NCI-H1930 (cell line): ENCODE measurements at places on chromosomes 4 and X.

DNA sequence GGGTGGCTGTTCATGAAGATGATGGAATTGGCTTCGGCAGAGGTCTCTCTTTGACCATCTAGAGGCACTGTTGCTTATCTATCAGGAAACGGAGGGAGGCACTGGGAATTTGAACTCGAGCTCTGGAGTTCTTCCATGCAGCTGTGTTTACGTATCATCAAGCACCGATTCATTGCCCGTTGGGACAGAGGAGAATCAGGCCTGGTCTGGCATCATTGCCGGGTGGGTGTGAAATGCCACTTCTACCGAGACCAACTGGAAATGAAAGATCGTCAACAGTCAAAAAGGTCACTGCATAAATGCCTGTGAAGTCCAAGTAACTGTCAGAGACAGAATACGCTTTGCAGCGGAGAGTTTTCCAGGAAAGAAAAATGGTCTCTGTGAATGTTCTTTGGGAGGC, 166.9 kb downstream of the ASMT start:
- no peak for DNase-seq

GRCh38 chr4:173391701-173392100, 7.2 kb downstream of the SCRG1 start:
- DNase-seq, result no peak

GRCh38 chr4:180734753-180735432, 1508.3 kb upstream of the TENM3 start:
- no peak for DNase-seq

DNA sequence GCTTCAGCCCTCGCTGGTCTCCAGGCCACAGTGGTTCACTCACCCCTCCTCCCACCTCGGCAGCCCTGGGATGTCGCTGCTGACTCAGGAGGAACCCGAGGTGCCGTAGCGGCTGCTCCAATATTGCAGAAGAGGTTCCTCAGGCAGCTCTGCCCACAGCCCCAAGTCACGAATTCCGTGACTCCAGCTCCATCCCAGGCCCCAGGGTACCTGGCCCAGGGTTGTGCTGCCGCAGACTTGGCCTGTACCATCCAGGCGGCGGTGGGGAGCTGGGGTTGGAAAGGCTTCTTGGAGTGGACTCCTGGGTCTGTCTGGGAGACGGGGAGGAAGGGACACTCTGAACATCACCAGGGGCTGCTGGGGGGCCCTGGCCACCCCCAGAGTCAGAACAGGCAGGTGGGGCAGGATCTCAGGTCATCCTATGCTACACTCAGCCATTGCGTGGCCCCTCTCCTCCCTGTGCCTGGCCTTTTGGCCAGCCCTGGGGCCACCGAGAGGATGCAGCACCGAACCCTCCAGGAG, 728 bp upstream of the HGFAC start:
- DNase-seq, result no peak

DNA sequence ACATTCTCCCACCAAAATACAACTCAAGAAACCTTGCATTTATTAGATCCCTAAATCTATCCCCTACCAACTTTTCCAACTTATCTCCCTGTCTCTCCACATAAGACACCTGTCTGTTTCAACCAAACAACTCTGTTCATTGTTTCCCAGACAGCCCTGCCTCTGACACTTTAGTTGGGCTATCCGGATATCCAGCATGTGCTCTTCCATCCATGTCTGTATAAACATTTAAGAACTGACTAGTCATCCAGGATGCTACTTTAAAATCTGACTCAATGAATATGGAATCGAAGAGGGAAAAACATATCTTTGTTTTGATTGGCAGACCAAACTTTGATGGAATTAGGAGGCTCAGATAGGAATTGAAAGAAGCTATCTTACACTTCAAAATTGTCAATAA, 143.2 kb upstream of the DCAF8L1 start:
- no peak for DNase-seq

DNA sequence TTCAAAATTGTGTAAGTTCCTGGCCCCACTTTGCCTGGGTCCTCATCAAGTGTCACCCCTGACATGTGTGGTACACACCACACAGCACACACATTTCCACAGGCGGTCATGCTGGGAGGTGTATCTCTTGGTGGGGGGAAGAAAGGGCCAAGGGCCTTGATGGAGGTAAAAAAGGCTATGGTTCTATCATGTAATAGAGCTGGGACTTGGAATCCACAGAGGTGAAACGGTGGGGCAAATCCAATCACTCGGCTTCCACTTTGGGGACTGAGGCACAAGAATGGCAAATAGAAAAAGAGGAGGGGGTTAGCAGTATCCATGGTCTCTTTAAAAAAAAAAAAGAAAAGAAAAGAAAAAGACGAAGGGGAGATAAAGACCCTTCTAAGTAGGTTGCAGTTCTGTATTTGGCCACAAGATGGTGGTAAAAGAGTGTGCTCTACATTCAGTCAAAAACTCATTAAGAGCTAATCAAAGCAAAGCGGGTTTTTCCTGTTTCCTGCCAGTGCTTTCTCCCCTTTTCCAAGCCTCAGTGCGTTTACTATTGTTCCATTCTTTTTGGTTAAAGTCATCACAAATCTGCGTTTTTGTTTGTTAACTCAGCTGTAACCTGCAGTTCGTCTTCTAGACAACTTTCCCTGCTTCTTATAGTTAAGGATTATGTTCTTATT, 37.0 kb upstream of the ATP6AP2 start:
- no peak for DNase-seq
